AG04450 (cell line): ENCODE measurements at places on chromosomes 4 and X.
A peak's percentile ranks its signal among the peaks of the same experiment; 100 is the strongest.

- DNase-seq: peak; percentile 32
Measured at GRCh38 chrX:44432641-44433040, 89.2 kb upstream of the EFHC2 start.

DNA sequence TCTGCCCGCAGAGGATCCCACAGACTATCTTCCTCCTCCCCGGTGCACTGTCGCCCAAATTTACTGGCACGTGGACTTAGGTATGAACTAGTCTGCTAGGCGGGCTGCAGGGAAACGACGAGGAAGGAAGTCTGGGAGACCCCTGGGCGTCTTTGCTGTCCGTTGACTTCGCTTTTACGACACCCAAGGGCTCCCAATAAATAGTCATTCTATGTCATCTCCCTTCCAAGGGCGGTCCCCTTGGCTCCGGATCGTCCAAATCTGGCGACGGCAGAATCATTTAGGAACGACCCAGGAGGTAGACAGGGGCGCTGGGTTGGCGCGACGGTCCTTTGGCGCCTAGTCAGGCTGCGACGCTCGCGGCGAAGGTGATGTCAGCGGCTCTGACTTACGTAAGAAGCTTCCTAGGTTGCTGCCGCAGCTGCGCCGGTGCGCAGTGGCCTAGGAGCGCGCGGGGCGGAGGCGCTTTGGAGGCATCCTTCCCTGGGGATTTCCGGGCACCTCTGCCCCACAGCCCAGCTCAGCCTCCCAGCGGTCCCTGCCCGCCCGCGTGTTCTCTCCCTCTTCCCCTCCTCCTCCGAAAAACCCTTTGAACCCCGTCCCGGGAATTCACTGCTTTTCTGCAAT lies 2.2 kb downstream of the NHS start:
- DNase-seq: no peak

DNA sequence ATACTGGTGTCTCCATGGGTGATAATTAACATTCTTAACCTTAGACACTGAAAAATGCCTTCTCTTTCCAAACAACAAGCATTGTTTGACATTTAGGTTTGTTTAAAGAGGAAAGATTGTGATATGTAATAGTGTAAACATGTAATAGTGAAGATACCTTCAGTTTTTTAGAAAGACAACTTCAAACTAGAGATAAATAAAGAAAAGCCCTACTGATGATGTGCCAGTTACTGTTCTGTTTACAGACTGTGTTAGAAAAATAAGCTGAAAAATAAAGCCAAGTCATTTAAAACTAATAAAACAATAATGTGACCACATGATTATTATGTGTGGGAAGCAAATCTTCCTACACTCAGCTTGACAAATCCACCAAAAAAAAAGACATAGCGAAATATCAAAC lies 2035.3 kb upstream of the TENM3 start:
- no peak for DNase-seq

DNA sequence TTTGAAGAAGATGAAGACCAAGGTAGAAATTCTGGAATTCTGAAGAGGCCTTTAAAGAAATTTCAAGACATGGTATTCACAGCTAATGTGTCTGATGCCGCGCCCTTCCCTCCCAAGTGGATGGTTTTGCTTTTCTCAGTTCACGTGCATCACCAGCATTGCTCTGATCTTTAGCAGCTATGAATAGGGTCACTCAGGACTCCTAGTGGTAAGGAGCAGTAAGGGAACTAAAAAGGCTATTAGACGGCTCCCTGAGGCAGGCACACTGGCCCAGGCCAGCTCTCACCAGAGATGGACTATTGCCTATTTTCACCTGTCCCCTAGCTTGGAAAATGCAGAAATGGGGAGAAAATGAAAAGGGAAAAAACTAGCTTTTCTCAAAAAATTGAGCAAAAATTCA lies 447.5 kb upstream of the RASGEF1B start:
- DNase-seq: no peak

GRCh38 chr4:3663791-3664190 lies 102.4 kb upstream of the ADRA2C start:
- DNase-seq: no peak

- no peak for DNase-seq
Measured at GRCh38 chr4:102345795-102346100, 466 bp upstream of the SLC39A8 start.

DNA sequence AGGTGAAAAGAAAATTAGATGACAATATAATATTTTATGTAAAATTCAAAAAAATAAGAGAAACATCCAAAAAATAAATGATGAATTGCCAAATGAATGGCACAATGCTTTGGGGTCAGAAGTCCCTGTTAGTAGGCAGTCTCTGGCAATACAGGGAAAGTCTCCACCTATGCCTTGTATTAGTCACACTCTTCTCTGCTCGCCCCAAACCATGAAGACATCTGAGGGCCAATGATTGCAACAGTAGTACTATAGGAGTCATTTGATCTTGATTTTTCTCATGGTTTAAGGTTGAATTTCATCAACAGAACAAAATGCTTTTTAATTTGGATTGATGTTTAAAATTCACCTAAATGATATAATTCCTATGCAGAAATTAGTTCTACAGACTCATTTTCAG lies 3.9 kb upstream of the PRSS12 start:
- DNase-seq: no peak

DNA sequence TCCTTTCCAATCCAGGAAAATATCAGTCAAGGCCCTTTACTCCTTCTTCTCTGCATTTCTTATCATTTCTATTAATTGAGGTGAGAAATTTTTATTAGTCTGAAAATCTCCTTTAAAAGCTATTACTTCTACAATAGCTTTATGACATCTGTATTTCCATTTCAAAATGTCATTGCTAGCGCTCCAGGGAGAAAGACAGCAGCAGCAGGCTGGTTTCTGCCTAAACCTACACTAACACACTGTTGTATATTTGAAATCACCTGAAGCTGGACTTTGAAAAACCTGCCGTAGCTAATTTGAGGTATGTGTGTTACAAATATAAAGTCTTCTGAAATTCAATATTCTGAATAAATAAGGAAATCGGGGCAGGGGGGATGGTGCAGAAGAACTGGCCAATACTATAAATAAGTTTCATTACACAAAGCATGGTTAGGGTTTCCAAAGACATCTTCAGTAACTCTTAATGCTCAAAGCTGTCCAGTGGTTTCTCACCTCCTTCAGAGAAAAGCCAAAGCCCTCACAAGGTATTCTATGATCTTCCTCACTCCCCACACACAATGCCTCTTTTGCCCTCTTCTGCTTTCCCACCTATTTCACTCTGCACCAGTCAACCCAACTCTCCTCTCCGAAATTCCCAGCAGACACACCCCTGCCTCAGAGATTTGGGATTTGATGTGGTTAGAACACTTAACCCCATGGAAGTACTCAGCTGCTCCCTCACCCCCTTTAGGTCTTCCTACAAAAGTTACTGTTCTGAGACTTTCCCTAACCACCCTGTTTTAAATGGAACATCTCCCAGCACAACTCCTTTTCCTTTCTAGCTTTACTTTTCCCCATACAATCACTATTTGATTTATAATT lies 122.7 kb downstream of the PPP3CA start:
- no peak for DNase-seq
